Stimulated activated CD8-positive, alpha-beta memory T cell treated with anti-CD3 and anti-CD28 coated beads, Interleukin-2, amount 100 ng/mL, for 1 hour (primary cell): ENCODE measurements at places on chromosomes 16 and 17.

GRCh38 chr16:47946092-47946491 is 209.7 kb downstream of the ABCC12 start:
- DNase-seq: no peak

- DNase-seq: no peak
Measured at GRCh38 chr16:84050316-84050715, 7.7 kb upstream of the SLC38A8 start.

- DNase-seq: no peak
Measured at GRCh38 chr17:7552621-7553051, 3.8 kb downstream of the TNFSF12 start.

GRCh38 chr16:19005561-19006445 is 22.1 kb downstream of the TMC7 start:
- no peak for DNase-seq

DNA sequence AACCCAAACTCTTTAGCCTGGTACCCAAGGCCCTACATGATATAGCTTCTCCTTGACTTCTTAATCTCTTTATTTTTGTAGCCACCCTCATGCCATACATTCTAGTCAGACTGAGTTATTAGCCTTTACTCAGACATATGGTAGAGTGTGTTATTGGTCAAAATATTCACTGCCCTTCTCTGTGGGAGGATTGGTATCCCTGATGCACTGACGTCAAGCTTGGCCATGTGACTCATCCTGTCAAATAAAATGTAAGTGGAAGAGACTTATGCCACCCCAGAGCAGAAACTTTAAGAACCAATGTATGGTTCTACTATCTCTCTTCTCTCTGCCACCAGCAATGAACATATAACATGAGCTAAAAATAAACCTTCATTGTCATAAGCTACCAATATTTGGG is 12.2 kb upstream of the BEAN1 start:
- no peak for DNase-seq

DNA sequence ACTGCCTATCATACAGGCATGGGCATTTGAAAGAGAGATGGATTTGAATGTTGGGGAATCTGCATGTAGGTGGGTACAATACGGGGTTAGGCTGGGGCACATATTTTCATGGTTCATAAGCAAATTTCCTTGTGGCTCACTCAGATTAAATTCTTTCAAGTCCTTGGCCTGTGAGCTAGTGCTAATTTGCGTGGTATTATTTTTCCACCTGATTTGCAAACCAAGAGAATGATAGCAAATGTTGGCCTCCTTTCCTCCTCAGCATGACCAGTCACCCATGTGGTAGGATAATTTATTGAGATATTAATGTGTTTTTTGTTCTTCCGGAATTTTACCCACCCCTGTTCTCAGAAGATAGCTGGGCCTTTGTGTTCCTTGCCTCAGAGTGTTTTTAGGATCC is 22.9 kb downstream of the FAM20A start:
- DNase-seq: no peak

- DNase-seq: no peak
Measured at GRCh38 chr17:76394166-76394565, 9.8 kb downstream of the SPHK1 start.

DNA sequence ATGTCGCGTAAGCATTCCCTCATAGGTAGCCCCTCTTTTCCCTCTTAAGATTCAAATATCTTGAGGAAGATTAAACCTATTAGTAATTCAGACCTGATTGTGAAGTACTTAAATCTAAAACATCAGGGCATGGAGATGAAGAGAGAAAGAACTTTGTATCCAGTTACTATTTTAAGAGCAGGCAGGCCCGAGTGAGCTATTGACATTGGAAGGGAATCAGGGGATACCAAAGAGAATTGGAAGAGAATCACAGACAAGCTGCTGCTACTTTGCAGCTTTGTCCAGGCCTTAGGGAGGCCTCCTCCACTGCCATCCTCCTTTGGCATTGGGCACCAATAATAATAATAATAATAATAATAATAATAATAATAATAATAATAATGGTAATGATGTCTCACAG is 170.5 kb downstream of the MRTFB start:
- DNase-seq: no peak

DNA sequence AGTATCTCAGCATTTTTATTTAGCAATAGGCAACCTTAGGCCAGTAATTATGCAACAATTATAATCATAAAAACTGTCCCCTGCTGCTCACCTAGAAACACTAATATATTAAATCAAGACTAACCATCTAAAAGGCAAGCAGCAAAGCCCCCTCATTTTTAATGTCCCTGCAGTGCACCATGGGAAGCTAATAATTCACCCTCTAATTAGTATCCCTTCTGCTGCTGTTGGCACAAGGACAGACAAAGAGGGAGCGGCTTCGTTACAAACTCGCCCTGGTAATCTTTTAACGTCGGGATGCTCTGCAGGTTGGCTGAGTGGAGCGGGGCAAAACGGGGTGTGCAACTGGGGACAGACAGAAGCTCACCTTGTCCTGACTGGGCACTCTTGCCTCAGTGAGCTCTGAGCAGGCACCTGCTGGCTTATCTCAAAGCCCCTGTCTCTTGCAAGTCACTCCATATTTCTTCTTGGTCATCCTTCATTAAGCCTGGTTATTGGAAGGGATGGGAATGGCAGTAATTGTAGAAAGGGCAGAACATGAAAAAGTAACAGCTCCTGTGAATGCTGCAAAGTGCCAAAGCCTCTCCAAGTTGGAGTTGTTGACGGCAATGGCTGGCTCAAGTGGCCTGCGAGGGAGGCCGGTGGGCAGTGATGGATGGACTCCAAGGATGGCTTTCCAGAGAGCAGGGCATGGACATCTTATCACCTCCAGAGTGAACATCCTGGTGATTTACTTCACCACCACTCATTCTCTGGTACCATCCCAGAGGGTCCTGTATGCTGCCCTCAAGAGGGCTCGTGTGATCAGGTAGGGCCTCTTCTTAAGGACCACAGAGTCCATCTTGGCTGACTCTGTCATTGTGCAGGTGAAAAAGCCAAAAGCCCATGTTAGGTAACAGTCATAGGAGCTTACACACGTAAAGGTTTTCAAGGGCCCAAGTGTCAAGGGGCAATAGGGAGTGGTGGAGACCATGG is 219.6 kb upstream of the N4BP1 start:
- no peak for DNase-seq

- no peak for DNase-seq
Measured at GRCh38 chr17:82278786-82279391, 5.4 kb upstream of the CSNK1D start.

DNA sequence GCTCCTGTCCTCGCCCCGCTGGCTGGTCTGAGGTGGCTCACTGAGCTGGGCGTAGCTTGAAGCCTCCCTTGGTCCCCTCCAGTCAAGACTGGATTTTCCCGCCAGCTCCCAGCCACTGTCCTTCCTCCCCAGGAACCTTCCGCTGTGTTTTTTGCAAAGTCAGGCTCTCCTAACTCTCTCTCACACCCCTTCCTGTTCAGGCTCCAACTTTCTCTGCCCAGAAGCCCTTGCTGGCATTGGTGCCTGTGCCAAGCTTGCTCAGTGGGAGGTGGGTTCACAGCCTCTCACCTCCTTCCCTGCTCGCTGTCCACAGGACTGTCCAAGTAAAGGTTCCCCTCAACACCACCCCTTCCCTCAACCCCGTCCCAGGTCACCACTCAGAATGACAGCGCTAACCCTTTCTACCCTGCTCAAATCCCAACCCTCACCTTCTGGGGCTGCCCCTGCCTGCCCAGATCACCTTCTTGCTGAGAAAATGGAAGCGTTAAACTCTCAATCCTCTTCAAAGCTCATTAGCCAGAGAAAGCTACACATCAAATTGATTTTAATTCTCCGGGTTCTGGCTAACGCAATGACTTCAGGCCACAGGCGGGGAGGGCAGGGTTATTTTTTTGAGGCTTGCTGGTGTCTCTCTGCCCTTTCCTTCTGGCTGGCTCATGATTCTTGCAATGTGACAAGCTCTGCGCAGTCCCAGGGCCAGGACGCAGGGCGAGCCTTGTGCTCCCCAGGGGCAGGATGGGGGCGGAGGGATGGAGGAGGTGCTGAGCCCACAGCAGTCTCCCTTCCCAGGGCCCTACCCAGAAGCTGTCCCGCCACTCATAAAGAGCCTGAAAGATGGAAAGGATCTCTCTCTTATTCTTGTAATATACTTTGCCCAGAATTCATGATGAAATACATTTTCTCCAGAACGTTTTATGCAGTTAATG is 357.2 kb upstream of the TNRC6C start:
- no peak for DNase-seq
